ENCODE measurements at places on chromosomes 5 and 9.

- DNase-seq, result no peak
These were observed 306.9 kb upstream of the NREP start for GRCh38 chr5:112063856-112064255.

GRCh38 chr9:136558373-136558772 lies 12.5 kb upstream of the NOTCH1 start:
- DNase-seq, result no peak

DNA sequence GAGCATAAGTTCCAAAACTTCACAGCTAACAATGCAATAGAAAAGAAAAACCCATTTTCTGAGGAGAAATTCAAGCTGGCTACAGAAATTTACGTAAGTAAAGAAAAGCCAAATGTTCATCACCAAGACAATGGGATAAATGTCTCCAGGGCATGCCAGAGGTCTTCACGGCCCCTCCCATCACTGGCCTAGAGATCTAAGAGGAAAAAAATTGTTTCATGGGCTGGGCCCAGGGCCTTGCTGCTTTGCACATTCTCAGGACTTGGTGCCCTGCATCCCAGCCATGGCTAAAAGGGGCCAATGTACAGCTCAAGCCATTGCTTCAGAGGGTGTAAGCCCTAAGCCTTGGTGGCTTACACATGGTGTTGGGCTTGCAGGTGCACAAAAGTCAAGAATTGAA lies 443.6 kb downstream of the ELAVL2 start:
- DNase-seq, result no peak

- DNase-seq, result no peak
These were observed 37.3 kb downstream of the COL5A1 start for GRCh38 chr9:134678666-134679443.

GRCh38 chr5:141914199-141914743 lies 9.4 kb upstream of the DELE1 start:
- no peak for DNase-seq

DNA sequence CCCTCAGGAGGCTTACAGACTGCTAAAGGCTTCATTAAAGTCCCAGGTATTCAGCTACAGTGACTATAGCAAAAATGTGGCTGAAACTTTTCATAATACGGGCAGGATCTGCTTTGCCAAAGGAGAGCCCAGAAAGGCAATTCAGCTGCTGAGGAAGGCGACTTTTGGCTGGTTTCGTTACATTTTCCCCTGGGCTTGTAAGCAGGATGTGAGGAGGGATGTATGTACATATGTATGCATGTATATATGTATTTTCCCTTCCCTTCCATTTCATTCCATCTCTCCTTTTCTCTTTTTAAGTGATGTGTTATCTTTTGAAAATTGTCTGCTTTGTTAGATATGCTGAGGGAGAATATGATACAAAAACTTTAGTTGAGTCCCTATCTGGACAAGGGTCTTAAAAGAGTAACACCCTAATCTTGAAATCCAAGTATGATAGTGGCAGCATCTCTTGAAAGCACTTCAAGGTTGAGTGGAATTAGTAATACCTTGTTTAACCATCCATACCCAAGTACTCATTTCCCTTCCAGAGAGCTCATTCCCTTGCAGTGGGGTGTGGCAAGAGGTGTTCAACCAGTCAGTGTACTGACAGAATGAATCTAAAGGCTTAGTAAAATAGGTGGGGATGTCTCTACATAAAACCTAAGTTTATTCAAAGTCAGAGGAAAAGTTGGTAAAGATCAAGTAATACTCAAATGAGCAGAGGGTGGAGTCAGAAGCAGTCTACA lies 28.7 kb downstream of the RAD1 start:
- DNase-seq, result no peak

DNA sequence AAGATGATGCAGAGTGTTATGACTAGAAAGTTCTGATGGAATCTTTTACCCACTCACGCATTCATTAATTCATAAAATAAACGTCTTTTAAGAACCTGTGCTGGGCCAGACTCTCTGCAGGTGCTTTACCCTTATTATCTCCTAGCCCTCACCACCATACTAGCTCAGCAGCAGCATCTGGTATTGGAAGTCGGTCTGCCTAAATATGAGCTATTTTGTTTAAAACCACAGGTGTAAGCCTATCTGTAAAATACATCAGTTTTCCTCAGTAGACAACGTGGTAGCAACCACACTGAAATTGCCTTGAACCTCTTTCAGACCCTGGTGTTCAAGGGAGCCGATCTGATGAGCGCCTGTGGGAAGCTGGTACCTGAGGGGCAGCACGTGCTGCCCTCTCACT lies 69.4 kb downstream of the PPIC start:
- no peak for DNase-seq

- no peak for DNase-seq
These were observed 48.6 kb downstream of the UGCG start for GRCh38 chr9:111945216-111945615.

- DNase-seq, result no peak
These were observed at the start of gene PRSS3 for GRCh38 chr9:33795281-33795680. TSS of gene PRSS3 (plus strand) at chr9:33795561. CDS start at chr9:33795574, 13 bp downstream.

DNA sequence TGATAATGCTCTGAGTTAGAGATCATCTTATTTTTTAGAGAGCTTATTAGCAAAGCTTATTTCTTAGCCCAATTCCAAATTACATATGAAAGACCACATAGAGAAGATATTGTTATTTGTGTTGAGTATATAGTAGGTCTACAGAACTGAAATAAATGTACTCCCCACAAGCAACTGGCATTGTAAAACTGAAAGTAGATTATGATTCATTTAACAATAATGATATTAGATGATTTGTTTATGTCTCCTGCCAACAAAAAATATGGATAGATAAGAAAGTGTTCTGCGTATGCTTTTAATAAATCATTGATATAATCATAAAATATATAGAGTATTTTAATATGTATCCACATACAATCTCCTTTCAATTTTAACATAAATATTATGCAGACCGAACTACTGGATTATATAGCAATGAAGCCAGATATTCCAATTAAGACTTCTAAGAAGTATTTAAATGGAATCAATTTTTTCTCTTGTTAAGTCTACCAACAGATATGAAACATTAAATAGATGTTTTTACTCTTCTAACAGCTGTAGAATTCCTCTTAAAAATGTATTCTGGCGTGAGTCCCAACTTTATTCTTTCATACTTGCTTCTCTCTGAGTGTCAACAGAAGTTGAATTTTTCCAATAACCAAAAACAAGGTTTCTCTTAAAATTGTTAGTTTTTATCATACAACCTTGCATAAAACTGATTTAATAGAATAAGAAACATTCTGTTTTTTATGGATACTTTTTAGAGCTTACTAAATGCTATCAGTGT lies 15.6 kb upstream of the DAB2 start:
- DNase-seq, result no peak

DNA sequence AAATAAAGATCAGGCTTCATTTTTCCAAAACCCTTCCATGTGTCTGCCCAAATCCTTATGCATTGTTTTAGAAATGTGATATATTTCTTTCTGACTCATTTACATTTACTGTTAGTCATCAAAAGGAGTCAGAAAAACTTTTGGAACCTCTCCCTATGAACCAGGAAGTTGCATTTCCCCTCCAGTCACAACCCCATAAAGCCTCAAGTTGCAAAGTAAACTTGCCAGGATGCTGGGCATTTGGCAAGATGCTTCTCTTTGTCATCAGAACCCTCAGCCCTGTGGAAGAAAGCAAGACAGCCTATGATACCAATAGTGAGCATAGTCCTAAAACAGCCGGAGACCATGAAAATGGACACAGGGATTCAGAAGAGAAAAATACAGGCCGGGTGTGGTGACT lies 84.2 kb downstream of the MUSK start:
- DNase-seq, result no peak

DNA sequence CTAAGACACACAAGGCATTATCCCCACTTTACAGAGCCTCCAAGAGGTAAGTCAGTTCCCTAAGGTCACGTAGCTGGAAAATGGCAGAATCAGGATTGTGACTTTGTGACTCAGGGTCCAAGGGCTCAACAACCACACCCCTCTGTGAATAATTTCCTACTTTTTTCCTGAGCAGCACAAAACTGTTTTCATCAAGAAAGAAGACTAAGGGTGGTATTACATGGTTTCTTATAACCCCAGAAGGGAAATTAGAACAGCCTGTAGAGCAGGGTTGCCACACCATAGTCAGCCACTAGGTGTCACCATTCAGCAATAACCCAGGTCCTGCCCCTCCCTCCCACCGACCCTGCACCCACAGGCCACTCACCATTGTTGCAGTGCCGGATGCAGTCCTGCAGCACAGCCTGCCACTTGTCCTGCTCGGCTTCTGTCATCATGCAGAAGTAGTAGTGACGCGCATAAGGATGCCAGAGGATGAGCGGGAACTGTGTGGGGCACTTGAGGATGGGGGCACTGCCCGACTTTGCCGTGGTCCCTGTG lies 72.1 kb downstream of the LRSAM1 start:
- no peak for DNase-seq

DNA sequence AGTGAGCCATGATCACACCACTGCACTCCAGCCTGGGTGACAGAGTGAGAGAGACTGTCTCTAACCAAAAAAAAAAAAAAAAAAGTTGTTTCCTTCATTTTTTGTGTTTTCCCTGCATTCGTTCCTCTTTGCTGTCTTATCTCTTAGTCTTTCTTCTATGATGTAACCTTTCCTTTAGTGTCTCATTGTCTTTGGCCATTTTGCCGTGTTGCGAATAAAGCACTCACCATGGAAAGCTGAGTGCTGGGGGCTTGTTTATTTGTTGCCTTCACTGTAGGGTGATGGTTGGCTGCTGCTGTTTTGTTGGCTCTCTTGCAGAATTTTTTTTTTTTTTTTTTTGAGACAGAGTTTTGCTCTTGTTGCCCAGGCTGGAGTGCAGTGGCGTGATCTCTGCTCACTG lies 7.7 kb downstream of the EHMT1 start:
- DNase-seq, result no peak

DNA sequence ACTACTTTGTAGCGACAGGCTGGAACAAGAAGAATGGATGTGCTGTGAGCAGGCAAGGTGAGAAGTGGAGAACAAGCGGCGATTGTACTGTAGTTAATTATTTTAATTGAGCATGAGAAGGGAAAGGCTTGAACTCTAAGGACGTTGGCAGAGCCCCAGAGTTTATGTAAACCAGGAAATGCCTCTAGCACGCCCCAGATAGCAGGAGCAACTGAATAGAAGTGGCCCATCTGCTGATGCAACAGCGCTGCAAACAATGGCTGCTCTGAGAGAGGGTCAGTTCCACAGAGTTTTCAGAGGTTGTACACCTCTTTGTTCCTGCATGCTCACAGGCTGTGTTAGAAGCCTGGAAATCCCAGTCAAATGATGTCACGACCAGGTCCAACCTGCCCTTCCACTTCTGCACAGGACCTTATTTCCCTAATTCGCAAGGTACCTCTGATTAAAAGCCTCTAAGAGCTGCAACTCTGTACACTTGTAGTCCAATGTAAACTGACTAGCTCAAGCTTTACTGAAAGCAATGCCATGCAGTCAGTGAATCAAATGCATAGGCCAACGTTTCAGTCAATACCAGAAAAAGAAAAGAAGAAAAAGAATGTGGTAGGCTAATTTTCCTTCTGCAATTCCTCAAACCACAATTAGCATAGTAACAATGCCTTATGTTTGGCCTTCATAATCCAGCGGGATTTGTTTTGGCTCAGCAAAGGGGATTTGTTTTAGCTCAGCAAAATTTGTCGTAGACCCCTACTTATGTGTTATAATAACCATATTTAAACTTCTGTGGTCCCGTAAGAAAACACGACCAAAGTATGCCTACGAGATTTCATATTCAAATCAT lies 119.6 kb upstream of the RETREG1 start:
- no peak for DNase-seq

GRCh38 chr5:167822241-167822640 lies 469.2 kb upstream of the WWC1 start:
- no peak for DNase-seq

GRCh38 chr9:124769549-124770358 lies 1.4 kb downstream of the NR6A1 start:
- DNase-seq, result no peak

DNA sequence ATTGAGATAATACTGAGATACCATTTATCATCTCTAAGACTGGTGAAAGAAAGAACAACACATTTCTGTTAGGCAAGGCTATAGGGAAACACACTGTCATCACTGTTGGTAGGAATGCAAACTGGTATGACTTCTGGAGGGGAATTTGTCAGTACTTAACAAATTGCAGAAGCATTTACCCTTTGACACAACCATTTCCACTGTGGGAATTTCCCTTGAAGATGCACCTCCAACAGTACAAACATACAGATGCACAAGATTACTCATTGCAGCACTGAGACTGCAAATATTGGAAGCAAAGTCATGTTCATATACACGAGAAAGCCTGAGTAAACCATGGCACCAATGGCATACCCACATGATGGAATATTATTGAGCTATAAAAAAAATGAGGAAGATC lies 17.6 kb downstream of the GM2A start:
- DNase-seq, result no peak

DNA sequence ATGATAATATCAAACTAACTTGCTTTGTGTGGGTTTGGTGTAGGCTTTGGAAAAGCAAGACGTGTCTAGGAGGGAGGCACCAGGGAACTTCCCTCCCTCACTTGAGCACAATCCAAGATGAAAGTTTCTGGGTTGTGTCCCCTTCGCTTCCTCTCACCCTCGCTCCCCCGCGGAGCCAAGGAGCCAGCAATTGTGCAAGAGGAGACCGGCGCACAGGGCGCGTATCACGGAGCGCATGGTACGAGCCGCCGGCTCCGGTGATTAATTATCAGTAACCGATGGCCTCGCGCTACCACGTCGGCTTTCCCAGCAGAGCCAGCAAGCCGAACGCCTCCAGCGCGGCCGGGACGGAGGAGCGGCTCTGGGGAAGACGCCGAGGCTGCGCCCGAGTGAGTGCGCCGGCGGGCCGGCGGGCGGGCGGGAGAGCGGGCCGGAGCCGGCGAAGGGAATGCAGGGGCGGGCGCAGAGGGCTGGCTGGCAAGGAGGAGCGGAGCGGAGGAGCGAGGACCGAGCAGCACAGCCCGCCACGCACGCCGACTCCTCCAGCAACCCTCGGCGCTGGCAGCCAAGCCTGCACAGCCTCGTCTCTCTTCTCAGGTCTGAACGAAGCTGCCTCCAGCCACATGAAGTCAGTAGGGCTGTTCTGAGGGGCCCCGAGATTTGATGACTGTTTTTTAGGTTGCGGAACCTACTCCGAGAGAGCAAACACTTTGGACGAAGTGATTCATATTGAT lies 143.6 kb downstream of the BNC2 start:
- DNase-seq, result no peak

- peak; percentile 47 for DNase-seq
These were observed 21.1 kb downstream of the FAM219A start for GRCh38 chr9:34437006-34437925.

DNA sequence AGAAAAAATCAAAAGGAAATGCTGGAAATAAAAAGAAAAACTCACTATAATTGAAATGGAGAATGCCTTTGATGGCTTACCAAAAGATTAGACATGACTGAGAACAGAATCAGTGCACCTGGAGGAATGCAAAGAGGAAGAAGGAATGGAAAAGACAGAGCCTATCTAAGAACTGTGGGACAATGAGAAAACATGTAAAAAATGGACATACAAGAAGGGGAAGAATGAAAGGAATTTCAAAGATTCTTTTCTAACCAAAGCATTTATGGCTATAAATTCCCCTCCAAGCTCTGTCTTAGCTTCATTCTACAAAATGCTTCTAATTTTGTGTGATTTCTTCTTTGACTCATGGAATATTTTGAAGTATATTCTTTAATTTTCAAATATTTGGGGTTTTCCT lies 47.5 kb upstream of the CLK4 start:
- DNase-seq, result no peak

- no peak for DNase-seq
These were observed 24.2 kb upstream of the STOM start for GRCh38 chr9:121394292-121394691.

GRCh38 chr9:111429175-111429574 lies 55.0 kb downstream of the ECPAS start:
- DNase-seq, result no peak

All from effector CD4-positive, alpha-beta T cell (primary cell).